ENCODE measurements at places on chromosomes 2 and 18. TPM values are rescaled to one million over a fixed set of nuclear protein-coding genes. Genes with fewer than 3 reads are reported as not detected.

CYBRD1 gene
- 0.54 TPM for total RNA-seq

FZD7 gene
- total RNA-seq: 19.0 TPM

FMNL2 gene
- total RNA-seq: 166 TPM

CFAP210 gene
- 0.32 TPM for total RNA-seq

OSR1 gene
- 0.42 TPM for total RNA-seq

NR4A2 gene
- total RNA-seq: 2.2 TPM

RAB10 gene
- 168 TPM for total RNA-seq

DNA sequence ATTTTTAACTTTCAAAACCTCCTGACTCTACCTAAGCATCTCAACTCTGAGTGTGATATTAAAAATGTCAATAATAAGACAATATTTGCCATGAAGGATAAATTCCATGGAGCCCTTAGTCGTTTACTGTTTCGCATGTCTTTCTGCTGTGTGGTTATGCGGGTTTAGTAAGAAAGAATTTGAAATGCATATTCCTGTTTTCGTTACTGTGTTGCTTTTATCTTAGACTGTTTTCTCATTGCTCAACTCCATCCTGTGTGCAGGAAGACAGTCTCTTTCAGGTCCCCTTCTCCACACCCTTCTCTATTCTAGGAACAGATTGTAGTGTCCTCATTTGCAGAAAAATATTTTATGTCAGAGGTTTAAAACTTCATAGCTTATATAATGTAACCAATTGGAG is 82.5 kb upstream of the MAP3K20 start:
- H3K36me3 ChIP-seq: peaks cover 2% of the 10 kb centered on the region
- H3K4me3 ChIP-seq: no peak overlapping the region
- peaks cover 3% of the 10 kb centered on the region for H3K27me3 ChIP-seq
- no peak for DNase-seq

DNA sequence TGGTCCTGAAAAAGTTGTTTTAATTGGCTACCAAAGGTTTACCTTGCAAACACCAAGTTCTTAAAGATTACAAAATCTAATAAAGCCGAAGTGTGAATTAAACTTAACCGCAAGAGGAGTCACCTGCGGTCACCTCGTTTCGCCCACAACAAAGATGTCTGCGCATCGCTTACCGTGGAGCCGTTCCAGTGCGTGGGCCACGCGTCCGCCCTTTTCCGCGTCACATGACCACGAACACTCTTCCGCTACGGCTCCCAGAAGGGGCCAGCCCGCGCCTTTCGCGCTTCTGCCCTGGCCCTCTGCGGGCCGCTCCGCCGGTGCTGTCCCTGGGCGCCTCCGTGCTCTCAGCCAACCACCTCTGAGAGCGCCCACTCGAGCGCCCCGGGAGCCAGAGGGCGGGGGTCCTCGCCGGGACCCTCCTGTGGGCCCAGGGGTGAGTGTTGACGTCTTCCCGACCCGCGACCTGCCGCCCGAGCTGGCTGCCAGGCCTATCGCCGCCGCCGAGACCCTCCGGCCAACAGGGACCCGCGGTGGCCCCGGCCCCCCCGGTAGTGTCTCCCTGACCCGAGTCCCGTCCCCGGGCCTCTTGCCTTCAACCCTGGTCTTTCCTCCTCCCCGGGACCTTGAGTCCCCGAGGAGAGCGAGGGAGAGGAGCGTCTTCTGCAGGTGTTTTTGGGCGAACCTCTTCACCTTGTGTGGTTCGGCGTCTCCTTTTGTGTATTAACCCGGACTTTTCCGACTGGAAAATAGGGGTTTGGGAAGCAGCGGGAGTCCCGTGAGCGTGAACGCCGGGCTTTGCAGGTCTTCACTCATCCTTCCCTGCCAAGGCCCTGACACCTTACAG is at the start of gene MFF:
Gene MFF (plus strand): TSS at position 257 of the 844 bp plus-strand sequence. CDS start 5,415 bp downstream, outside the sequence.
- peak within 1 kb of the TSS; percentile 95 for H3K27ac ChIP-seq
- no peaks in the 10 kb centered on the region for H3K27me3 ChIP-seq
- no peaks in the 10 kb centered on the region for H3K36me3 ChIP-seq
- DNase-seq: peak; percentile 92
- peak within 1 kb of the TSS; percentile 94 for H3K4me3 ChIP-seq
- peaks cover 11% of the 10 kb centered on the region for H3K4me1 ChIP-seq

- H3K36me3 ChIP-seq: peaks cover 7% of the 10 kb centered on the region
- H3K4me3 ChIP-seq: peak overlapping the region; percentile 88
- no peak overlapping the region for H3K27ac ChIP-seq
- DNase-seq: no peak
Measured at GRCh38 chr2:66437109-66437690, 2.3 kb downstream of the MEIS1 start.

GRCh38 chr2:169819106-169819505 is 5.6 kb downstream of the METTL5 start:
- DNase-seq: no peak
- H3K27me3 ChIP-seq: no peaks in the 10 kb centered on the region
- H3K27ac ChIP-seq: no peak overlapping the region

- H3K4me1 ChIP-seq: peaks cover 1% of the 10 kb centered on the region
- no peak overlapping the region for H3K27ac ChIP-seq
- H3K27me3 ChIP-seq: peaks cover 2% of the 10 kb centered on the region
- no peak for DNase-seq
- no peaks in the 10 kb centered on the region for H3K36me3 ChIP-seq
Measured at GRCh38 chr2:121897335-121897970, 142.0 kb downstream of the TSN start.

- H3K27me3 ChIP-seq: no peaks in the 10 kb centered on the region
- H3K4me1 ChIP-seq: peaks cover 11% of the 10 kb centered on the region
- H3K27ac ChIP-seq: no peak overlapping the region
- no peak overlapping the region for H3K4me3 ChIP-seq
- H3K36me3 ChIP-seq: peaks cover 17% of the 10 kb centered on the region
Measured at GRCh38 chr2:141660232-141660631, 470.6 kb downstream of the LRP1B start.

DNA sequence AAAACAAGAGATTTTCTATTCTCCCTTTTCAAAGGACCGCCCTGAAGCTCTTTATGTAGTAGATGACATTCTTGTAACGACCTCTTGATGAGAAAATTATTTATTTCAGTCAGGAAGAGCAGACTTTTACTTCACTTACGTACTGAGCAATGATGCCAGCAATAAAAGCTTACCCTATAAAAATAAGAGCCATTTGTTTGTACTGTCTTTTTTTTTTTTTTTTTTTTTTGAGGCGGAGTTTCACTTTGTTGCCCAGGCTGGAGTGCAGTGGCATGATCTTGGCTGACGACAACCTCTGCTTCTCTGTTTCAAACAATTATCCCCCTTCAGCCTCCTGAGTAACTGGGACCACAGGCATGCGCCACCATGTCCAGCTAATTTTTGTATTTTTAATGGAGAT is 39.2 kb downstream of the CRIM1 start:
- no peak overlapping the region for H3K4me3 ChIP-seq
- H3K4me1 ChIP-seq: peaks cover 21% of the 10 kb centered on the region
- H3K27ac ChIP-seq: no peak overlapping the region
- no peak for DNase-seq
- H3K27me3 ChIP-seq: no peaks in the 10 kb centered on the region

DNA sequence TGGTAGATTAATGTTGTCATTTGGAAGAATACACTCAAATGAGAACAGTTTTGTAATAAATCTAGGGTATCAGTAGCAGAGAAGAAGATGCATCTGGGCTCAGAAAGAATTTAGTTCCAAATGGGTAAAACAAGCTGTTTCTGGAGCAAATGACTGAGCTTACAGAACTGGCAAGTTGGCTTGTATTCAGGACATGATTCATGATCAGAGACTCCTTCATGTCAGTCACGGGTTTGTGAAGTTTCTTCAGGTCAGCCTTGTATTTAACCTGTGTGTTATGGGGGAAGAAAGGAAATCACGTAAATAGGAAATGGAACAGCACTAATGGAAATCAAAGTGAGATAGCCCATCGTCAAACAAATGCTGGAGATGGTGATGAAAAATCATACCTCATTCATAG is 109.1 kb downstream of the RIF1 start:
- no peaks in the 10 kb centered on the region for H3K27me3 ChIP-seq
- no peak for DNase-seq
- H3K4me1 ChIP-seq: no peaks in the 10 kb centered on the region
- H3K36me3 ChIP-seq: no peaks in the 10 kb centered on the region
- H3K27ac ChIP-seq: no peak overlapping the region

DNA sequence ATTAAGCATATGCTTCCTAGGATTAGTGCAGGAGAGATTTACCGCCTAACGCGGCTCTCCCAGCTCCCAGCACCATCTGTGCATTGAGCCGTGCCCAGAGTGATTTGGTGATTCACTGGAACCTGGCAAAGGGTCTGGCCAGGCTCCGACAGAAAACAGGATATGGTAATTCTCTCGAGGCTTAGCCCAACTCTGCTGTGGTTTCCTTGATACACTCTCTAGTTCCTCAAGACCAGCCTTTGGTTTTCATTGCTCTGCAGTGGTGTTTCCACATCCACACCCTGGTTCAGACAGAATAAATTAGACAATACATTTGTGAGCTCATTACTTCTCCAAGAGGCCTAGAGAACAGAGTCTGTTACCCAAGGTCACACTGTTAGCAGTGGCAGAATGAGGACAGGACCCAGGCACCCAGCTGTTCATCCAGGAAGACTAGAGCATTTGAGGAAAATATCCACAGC is 23.0 kb upstream of the SMAD2 start:
- peak; percentile 36 for DNase-seq
- H3K27me3 ChIP-seq: no peaks in the 10 kb centered on the region
- no peak overlapping the region for H3K4me3 ChIP-seq
- H3K27ac ChIP-seq: peak overlapping the region; percentile 71
- no peaks in the 10 kb centered on the region for H3K36me3 ChIP-seq
- peaks cover 6% of the 10 kb centered on the region for H3K4me1 ChIP-seq

GRCh38 chr2:46101557-46102220 is 195.5 kb upstream of the EPAS1 start:
- no peaks in the 10 kb centered on the region for H3K4me1 ChIP-seq
- H3K27me3 ChIP-seq: peaks cover 4% of the 10 kb centered on the region
- peaks cover 29% of the 10 kb centered on the region for H3K36me3 ChIP-seq
- H3K27ac ChIP-seq: no peak overlapping the region
- no peak overlapping the region for H3K4me3 ChIP-seq

DNA sequence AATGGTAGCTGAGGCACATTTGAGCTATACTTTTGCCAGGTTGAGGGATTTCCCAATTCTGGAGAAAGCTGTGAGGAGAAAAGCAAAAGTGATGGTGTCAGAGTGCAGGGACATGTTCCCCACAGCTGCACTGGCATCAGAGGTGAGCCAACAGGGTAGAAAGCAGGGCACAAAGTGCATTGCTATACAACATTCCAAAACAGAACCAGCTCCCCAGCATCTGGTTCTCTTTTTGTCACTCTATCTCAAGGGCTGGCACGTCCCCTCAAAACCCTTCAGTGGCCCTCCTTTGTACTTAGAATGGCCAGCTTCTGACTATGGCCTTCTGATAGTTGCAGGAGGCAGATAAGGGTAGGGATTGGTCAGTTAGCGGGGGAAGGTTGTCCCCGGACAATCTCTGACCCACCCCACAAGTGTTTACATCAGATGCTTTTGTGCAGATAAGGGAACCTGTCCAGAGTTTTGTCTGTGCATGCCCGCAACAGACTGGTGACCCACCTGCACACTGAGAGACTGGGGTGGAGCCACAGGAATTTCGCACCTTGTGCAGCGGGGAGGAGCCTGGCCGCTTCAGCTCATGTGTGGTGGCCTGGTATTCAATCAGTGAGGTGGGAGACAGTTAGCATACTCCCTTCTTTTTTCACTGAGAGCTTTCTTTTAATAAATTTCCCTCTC is 31.0 kb upstream of the TMEM17 start:
- H3K27me3 ChIP-seq: no peaks in the 10 kb centered on the region
- H3K36me3 ChIP-seq: peaks cover 5% of the 10 kb centered on the region
- peaks cover 1% of the 10 kb centered on the region for H3K4me1 ChIP-seq
- no peak overlapping the region for H3K27ac ChIP-seq
- no peak for DNase-seq

- DNase-seq: peak; percentile 76
- peaks cover 2% of the 10 kb centered on the region for H3K27me3 ChIP-seq
- H3K4me3 ChIP-seq: peak overlapping the region; percentile 90
- peaks cover 36% of the 10 kb centered on the region for H3K4me1 ChIP-seq
Measured at GRCh38 chr2:144524118-144525009, 4.4 kb upstream of the ZEB2 start.

DNA sequence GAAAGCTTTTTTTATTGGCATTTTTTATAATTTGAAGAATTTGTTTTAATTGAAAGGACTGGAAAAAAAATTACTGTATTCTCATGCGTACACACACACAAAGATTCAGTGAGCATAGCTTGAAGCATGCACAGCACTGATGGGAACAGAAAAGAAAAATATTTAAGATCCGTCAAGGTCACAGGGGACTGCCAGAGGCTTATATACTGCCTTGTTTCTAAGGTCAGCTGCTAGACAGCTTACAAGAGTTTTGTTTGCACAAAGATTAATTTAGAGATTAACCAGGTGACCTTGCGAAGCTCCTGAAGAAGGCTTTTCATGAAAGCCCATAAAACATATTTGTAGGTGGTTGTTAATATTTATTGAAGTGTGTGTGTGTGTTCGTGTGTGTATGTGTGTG is 396.3 kb downstream of the TRIB2 start:
- no peaks in the 10 kb centered on the region for H3K27me3 ChIP-seq
- no peak for DNase-seq
- H3K36me3 ChIP-seq: no peaks in the 10 kb centered on the region
- H3K4me3 ChIP-seq: no peak overlapping the region
- H3K4me1 ChIP-seq: peaks cover 10% of the 10 kb centered on the region

DNA sequence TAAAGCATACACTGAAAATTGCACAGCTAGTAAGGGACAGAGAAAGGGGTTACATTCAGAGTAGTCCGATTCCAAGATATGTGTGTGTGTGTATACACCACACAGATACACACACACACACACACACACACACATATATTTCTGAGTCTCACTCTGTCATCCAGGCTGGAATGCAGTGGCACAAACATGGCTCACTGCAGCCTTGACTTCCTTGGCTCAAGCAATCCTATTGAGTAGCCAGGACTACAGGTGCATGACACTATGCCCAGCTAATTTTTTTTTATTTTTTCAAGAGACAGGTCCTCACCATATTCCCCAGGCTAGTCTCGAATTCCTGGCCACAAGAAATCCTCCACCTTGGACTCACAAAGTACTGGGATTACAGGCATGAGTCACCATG is 68.1 kb upstream of the ITPRID2 start:
- H3K4me3 ChIP-seq: no peak overlapping the region
- no peaks in the 10 kb centered on the region for H3K27me3 ChIP-seq
- no peak for DNase-seq
- no peaks in the 10 kb centered on the region for H3K36me3 ChIP-seq
- no peak overlapping the region for H3K27ac ChIP-seq

DNA sequence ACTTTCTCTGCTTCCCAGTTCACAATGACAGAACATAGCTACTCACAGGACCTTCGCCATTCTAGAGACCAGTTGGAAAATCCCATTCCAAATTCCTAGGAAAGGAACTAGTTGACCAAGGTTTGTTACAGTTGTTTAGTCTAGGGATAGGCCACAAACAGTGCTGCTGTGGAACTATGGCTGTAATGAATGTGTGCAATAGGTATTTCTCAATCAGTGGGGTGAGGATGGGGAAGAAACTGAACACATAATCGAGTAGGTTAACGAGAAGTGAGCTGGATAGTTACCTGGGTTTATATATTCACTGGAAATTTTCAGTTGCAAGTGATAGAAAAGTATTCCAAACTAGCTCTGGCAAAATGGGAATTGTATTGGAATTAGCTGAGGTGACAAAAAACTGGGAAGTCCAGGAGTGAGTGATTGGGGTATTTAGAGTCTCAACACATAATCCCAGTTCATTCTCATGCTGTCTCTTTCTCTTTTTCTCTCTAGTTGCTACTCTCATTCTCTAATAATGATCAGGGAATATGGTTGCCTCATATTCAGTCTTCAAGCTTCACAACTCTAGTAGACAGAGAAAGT is 18.2 kb upstream of the HMSD start:
- DNase-seq: no peak
- H3K27me3 ChIP-seq: no peaks in the 10 kb centered on the region
- no peaks in the 10 kb centered on the region for H3K4me1 ChIP-seq
- no peaks in the 10 kb centered on the region for H3K36me3 ChIP-seq
- H3K4me3 ChIP-seq: no peak overlapping the region
- no peak overlapping the region for H3K27ac ChIP-seq
